COR-L47 (cell line): ENCODE measurements at places on chromosomes 16 and 17.
A peak's percentile ranks its signal among the peaks of the same experiment; 100 is the strongest.

DNA sequence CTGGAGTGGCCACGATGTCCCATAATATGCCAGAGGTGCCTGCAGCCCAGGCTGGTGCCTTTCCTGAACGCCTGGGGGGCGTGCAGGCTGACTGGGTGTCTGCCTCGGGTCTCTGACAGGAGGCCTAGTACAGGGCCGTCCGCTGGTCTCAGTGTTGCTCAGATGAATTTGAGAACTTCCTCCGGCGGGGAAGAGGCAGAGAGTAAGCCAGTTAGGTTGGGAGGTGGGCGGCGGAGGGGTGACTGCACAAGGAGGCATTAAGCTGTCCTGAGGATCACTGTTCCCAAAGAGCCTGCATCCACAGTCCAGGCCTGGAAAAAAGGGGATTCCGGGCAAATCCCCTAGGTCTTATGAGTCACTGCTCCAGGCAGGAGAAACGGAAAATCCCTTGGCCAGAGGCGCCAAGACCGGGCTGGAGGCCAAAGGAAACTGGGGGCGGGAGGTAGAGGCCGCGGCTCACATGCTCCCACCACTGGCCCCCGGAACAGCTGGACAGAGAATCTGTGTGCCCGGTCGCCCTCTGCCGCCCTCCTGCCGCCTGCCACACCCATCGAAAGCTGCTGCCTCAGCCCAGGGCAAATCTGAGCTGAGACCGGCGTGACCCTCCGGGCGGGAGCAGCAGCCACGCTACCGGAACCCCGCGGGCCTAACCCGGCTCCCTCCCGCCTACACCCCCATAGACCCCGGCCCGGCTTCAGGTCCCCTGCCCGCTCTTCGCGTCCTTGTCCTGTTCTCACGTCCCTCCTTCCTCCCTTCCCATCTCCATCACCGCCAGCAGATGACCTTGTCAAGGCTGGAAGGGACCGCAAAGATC, 1.2 kb downstream of the TRIM47 start:
- peak; percentile 24 for DNase-seq

DNA sequence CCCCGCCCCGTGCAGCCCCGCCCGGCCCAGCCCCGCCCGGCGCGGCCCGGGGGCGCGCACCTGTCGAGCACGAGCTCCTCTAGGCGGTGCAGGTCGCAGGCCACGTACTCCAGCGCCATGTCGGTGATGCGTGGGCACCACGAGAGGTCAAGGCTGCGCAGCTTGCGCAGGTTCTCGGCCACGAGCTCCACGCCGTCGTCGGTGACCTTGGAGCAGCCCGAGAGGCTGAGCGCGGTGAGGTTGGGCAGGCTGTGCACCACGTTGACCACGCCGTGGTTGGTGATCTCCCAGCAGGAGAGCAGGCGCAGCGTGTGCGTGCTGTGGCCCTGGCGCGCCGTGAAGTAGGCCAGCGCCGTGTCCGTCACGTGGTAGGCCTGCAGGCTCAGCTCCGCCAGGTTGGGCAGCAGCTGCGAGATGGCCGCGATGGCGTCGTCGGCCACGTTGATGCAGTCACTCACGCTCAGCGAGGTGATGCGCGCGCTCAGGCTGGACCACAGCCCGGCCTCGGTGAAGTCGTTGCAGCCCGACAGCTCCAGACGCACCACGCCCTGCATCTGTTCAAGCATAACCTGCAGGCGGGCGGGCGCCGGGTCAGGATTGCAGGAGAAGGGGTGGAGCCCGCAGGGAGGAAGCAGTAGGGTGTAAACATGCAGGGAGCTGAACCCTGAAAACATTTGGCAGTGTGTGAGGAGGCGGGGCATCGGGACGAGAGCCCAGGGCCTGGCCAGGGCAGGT, 5.3 kb upstream of the WDR24 start:
- DNase-seq, result peak; percentile 97

DNA sequence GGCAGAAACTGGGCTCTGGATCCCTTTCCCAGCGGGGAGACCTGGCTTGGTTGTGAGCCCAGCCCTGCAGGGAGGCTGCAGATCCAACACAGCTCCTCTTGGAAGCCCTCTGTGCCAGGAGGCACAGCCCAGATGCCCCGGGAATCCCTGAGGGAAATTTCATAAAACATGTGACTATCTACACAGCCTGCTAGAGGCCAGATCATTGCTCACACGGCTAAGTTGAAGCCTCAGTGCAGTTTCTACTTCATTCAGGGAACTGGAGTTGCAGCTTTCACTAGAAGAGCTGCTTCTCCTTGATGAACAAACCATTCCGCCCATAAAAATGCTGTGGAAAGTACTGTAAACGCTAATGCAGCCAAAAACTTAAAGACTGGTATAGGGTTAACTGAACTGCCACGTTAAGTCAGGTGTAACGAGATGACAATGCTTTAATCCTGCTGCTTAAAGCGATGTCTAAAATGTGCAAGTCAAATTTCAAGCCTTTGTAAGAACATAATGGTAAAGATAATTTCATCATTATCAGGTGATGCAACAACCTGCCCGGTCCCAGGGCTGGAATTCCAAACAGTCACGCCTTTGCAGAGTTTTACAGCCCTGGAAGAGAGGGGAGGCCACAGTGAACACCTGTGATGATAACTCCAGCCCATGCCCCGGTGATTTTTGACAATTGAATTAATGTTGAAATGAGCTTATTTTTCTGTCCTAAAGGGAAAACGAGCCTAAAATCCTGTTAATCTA, 172.5 kb downstream of the ZFHX3 start:
- DNase-seq, result no peak

DNA sequence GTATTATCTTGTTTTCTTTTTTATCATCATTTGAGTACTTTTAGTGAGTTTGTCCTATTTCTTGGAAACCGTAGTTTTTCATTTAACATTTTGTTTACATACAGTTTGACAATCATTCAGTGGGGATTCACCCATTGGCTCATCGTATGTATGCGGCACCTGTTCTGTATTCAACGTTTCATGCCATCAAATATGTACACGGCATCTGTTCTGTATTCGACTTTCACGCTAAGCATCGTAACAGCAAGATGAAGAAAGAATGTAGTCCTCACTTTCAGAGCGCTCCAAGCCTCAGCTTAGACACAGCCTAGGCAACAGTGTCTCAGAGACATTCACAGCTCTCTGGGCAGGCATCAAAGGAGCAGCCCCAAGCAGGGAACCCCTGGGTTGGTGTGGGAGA, 177.2 kb upstream of the CHMP6 start:
- DNase-seq, result no peak
